OCI-LY7 (cell line): ENCODE measurements at places on chromosomes 3 and 15. TPM values are rescaled to one million over a fixed set of nuclear protein-coding genes. Genes with fewer than 3 reads are reported as not detected.

PCNP gene
- total RNA-seq, result 153 and 162 TPM in 2 replicates

PLSCR5 gene
- not detected in 2 replicates for total RNA-seq

- DNase-seq, result no peak
Observed at GRCh38 chr15:33742306-33742705, 226.0 kb upstream of the CHRM5 start.

- DNase-seq, result peak; percentile 86
Observed at GRCh38 chr15:94324117-94324826, 92.9 kb downstream of the MCTP2 start.

DNA sequence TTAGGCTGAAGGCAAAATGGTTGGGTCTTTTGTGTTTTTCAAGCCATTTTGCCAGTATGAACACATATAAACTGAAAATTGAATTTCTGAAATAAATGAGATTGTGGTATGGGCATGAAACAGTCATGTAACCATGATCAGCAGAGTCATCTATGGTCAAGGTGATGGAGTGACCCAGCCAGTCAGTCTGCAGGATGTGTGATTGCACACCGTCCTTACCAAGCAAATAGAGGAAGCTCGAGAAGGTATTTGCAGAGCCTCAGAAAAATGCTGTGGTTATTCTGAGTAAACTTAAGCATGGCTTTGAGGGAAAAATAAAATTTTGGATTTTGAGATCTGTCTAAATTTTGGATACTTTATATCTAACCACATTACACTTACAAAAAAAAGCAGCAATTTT, 95.9 kb upstream of the RNF7 start:
- no peak for DNase-seq

DNA sequence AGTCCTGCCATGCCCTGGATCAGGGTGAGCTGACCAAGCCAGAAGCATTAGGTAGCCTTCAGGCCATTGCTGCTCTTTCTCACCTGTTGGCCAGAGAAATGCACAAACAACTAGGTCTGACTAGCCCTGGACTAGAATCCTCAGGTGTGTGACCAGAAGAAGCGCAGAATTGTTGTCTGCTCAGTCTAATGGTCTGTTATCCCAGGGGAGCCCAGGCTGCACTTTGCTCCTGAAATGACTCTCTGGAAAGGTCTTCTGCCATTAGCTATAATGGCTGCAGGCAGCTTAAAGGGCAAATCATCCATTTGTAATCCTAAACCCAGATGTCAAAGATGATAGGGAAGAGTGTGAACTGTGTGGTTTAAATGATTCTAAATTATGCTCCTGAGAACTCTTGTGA, 246.1 kb downstream of the NFKBIZ start:
- DNase-seq, result no peak

- DNase-seq, result no peak
Observed at GRCh38 chr15:80403712-80404056, 498 bp upstream of the ARNT2 start.

DNA sequence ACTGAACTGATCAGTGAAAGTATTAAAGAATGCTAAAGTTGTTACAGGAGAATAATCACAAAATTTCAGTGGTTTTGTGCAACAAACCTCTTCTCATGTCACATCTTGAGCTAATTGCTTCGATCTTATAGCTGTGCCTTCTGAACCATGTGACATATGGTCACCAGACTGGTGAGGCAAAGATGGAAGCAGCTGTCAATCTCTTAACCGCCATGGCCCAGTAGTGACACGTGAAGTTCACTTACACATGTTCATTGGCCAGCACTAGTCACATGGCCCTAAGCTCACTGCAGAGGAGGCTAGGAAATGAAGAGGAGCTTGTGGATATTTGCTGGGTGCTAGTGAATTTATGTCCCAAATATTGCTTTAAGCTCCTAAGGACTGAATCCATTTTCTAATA, 32.5 kb downstream of the BOC start:
- DNase-seq, result no peak

- DNase-seq, result no peak
Observed at GRCh38 chr3:96213393-96213792, 601.0 kb upstream of the EPHA6 start.

- DNase-seq, result peak; percentile 90
Observed at GRCh38 chr3:105798381-105798934, 70.4 kb downstream of the CBLB start.

DNA sequence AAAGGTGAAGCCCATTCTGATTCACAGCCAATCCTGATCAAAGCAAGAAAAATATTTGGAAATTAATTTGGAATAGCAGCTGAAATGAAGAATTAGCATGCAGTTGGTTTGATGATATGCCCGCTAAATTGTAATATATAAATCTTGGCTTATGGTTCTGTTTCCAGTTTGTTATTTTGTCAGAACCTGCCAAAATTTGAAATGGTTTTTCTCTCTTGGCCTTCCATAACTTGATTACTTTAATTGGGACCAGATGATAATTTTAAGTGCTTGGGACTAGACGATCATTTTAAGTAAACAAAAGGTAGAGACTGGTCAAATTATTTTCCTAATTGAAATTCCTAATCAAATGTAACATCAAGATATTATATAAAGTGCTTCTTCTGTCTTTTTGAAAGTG, 842.4 kb downstream of the TBL1XR1 start:
- DNase-seq, result no peak
